Activated CD4-positive, alpha-beta T cell treated with anti-CD3 and anti-CD28 coated beads for 48 hours (primary cell): ENCODE measurements at places on chromosomes 2 and 18.

- DNase-seq = peak; percentile 77
These were observed at the start of gene NMUR1 for GRCh38 chr2:231530099-231531011. TSS of gene NMUR1 (minus strand) at chr2:231530445. CDS start at chr2:231530361, 84 bp downstream.

- DNase-seq = no peak
These were observed 247.9 kb downstream of the HDAC4 start for GRCh38 chr2:239152916-239153305.

DNA sequence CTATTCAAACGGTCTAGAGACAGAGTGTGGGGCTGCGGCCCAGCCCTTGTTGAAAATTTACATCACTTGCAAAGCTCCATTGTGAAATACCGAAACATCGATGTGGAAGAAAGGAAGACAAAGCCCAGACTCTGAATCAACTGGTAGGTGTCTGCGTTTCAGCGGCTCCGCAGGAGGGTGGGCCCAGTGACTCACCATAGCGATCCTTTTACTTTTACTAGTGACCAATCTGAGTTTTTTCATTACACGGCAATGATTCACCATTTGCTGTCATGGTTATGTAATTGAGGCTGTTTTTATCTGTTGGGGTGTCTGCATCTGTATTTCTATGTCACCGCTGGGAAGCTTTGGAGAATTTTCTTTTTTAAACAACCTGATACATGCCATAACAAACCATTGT lies 66.6 kb upstream of the ODC1 start:
- DNase-seq = no peak

GRCh38 chr2:11396467-11397445 lies 52.3 kb upstream of the ROCK2 start:
- no peak for DNase-seq

DNA sequence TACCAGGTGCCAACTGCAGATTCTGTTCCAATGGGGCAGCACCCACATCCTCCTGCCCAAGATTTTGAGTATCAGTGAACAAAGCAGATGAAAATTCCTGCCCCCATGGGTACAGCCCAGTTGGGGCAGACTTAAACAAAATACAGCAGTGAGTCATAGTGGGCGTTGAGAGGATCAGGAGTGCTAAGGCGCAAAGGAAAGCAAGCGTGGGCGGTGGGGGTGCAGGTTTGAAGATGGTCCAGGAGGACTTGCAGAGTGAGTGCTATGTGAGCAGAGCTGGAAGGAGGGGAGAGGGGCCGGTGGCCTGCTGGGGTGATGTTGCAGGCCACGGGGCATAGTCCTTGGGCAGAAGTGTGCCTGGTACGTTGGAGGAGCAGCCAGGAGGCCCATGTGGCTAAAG lies 24.7 kb downstream of the STEAP3 start:
- DNase-seq = peak; percentile 21

GRCh38 chr2:25879133-25879730 lies 945 bp upstream of the ASXL2 start:
- DNase-seq = no peak

DNA sequence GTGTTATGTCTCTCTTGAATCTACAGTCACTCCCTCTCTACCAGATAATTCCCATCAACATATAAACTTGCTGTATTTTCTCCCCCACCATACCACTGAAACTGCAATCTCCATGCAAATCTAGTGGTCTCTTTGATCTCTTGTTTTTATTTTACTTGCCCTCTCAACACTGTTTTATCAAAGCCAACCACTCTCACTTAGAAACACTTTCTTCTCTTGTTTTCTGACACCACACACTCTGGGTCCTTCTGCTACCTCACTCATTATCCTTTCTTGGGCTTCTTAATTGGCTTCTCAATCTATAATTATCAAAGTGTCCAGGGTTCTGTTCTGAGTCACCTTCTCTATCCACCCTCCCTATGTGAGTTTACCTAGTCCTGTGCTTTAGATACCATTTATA lies 2.0 kb upstream of the MCFD2 start:
- DNase-seq = no peak

GRCh38 chr2:54468673-54469072 lies 12.5 kb downstream of the SPTBN1 start:
- DNase-seq = no peak

- DNase-seq = no peak
These were observed 40.4 kb downstream of the SH3BP4 start for GRCh38 chr2:234992196-234992595.

GRCh38 chr2:231666171-231667095 lies 41.9 kb upstream of the PTMA start:
- no peak for DNase-seq

DNA sequence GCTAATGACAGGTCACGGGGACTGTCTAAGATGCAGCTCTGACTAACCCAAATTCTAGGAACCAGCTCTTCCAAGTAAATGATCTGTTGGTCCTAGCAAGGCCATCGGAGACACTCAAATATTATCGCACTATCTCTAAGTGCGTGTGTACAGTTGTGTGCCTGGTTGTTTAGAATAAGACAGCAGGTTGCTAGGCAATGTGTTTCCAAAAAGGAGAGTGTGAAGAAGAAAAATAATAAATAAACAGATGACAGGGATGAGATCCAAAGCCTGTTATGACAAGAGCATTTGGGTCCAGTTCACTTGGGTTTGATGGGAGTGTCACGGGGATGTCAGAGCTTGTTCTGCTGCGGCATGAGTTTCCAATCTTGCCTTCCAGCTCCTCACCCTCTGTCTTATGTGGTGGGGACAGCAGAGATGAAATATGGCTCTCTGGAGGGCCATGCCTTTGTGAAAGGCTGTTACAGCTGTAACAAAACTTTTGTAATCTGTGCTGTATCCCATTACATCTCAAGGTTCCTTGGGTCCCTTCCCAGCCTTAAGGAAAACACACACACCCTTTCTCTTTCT lies 127.5 kb upstream of the TNP1 start:
- no peak for DNase-seq

- no peak for DNase-seq
These were observed 214.1 kb upstream of the COPS8 start for GRCh38 chr2:236871500-236872001.

- no peak for DNase-seq
These were observed 26.1 kb upstream of the RBM44 start for GRCh38 chr2:237772513-237772912.

GRCh38 chr2:105409717-105410116 lies 10.9 kb upstream of the FHL2 start:
- no peak for DNase-seq

GRCh38 chr18:3383381-3383915 lies 66.5 kb upstream of the TGIF1 start:
- DNase-seq = no peak

DNA sequence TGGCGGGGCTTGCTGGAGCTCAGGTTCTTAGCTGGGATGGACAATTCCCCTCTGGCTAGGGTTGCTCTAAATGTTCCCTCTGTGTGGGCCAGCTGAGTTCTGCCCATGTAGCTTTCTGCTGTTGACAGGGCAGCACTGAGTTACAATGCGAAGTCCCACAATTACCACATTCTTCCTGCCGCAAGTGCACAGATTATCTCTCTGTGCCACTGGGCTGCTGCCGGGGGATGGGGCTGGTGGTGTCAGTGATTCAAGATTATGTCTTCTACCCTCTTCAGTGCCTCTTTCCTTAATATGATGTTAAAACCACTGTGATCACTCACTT lies 708.1 kb downstream of the SLC4A3 start:
- no peak for DNase-seq

DNA sequence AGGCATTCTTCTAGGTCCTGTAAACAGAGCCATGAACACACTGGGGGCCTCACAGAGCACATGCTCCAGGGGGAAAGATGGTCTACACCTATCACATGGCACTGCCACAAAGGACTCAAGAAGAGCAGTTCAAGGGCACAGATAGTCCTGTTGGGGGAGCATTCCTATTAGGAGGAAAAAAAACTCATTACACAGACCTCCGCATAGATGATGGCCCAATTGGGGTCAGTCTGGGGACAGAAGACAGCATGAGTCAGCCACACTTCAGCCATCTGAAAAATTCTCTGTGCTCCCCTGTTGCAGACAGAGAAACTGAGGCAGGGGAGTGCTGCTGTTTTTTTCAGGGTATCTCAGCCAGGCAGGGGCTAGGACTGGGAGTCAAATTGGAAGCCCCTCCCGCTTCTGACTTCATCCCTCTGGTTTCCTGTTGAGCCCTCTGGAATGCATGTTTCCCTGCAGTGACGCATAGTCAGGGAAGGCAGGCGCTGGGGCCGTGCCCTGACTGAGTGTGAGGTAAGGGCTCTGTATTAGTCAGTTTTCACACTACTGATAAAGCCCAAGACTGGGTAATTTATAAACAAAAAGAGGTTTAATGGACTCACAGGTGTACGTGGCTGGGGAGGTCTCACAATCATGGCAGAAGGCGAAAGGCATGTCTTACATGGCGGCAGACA lies 67.9 kb downstream of the RHOB start:
- DNase-seq = no peak

DNA sequence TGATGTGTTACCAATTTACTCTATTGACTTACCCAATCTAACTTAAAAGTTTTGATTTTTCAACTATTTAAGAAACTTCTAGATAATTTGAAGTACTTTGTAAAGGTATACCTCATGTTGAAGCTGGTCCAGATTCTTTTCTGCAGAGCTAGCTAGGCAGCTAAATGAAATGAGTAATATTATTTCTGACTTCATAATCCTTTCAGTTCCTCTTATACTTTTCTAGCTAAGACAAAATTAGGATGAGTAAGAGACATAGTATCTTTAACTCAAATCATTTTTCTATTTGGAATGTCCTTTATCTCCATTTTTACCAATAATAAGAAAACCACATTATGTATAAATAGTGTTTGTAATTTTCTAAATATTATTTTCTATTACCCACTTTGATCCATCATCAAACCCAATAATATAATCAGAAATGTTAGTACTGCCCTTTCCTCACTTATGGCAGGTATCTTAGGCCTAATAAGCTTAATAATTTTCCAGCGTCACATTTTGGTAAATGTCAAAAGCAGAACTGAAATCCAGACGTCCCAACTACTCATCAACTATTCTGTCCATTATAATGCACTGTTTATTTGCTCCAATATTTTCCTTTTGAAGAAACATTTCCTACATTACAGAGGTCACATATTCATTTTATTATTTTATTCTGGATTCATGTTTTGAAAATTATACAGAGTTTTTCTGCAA lies 456.6 kb downstream of the THSD7B start:
- no peak for DNase-seq

- peak; percentile 37 for DNase-seq
These were observed 188.8 kb downstream of the ZEB2 start for GRCh38 chr2:144330951-144331673.

- DNase-seq = no peak
These were observed 162.7 kb upstream of the COL3A1 start for GRCh38 chr2:188811522-188811921.

DNA sequence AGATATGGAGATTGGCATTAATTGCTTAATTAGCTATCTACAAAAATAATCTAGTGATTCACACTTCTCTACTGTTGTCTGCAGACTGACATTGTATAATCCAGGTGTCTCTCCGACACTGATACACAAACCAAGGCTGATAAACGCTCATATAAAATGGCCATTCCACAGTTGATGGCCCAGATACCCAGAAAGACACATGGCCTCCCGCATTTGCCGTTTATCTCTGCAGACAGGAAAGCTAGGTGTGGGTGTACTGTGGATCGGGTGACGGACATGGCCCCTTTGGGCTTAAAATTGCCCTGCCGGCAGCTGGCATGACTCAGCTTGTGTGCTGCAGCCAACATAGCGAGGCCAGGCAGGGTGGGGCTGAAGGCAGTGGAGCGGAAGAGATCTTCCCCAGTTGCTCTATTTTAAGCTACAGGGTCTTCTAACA lies 18.5 kb downstream of the PMAIP1 start:
- DNase-seq = peak; percentile 36

DNA sequence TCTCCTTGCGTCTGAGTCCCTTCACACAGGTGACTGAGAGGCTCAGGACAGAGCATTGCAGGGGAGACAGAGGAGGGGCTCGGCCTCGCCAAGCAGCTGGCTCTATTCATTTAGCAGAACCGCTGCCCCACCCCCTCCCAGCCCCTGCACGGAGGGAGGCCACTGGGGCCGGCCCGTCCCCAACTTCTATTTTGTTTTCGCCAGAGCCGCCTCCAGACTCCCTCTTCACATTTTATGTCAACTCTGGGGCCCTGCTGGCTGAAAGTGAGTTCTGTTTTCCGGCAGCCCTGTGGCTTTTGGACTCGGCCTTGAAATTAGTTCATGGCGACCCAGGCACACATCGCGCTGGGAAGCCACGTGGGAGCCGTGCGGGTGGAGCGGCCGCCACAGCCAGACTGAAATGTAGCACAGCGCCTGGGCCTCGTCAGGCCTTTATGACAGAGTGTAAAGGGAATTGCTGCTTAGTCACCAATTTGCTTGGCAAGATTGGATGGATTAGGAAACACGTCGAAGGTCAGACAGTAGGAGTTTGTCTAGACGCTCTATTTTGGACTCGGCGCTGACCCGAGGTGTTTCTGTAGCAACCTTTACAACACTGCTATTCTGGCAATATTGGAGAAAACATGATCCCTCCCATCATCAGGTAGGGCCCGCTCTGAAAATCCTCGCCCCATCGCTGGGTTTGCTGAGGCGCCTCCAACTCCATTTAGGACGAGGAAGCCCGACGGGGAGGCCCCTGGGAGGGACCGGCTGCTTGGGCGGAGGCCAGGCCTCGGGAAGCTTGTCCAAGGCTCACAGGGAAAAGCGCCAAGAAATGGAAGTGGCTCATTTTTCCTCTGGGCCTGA lies 90.7 kb upstream of the CTDP1 start:
- DNase-seq = no peak

- no peak for DNase-seq
These were observed 31.8 kb upstream of the DLX1 start for GRCh38 chr2:172053486-172053885.

GRCh38 chr2:165114346-165114939 lies 89.4 kb downstream of the SCN3A start:
- no peak for DNase-seq

GRCh38 chr2:238710032-238710735 lies 137.7 kb upstream of the TWIST2 start:
- DNase-seq = no peak

DNA sequence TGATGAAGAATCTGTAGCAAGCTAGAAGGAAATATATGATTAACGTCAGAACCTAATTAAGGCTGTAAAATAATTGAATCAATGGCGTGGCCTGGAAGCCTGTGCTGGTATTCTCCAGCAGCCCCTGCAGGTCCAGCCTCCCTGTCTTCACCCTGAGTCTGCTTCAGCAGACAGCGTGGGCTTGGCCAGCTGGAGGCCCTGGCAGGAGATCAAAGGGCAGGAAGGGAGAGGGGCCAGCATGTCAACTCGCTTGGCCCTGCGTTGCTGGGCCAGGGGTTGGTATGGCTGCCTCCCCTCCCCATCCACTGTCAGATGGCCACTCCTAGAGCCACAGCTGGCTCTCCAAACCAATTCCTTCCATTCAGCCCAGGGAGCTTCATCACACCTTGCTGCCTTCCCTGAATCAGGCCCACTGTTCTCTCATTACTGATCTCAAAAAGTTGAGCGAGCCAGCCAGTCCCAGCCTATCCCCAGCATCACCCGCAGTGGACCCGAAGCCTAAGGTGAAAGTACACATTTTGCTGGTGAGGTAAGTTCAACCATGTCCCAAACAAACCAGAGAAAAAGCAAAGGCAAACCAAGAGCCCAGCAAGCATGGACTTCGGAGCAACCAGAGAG lies 228.4 kb upstream of the AGAP1 start:
- no peak for DNase-seq
